ENCODE measurements at places on chromosomes 5 and 9. TPM values are rescaled to one million over a fixed set of nuclear protein-coding genes. Genes with fewer than 3 reads are reported as not detected.

RICTOR gene
- total RNA-seq = 22.6 TPM

IQGAP2 gene
- total RNA-seq = 17.2 TPM

INSL4 gene
- total RNA-seq = not detected

TMEM203 gene
- 25.2 TPM for total RNA-seq

SELENOP gene
- 142 TPM for total RNA-seq

CHSY3 gene
- total RNA-seq = 6.3 TPM

ACSL6 gene
- 0.62 TPM for total RNA-seq

HK3 gene
- 0.75 TPM for total RNA-seq

GABRB2 gene
- 3.9 TPM for total RNA-seq

NTNG2 gene
- 0.58 TPM for total RNA-seq

BARX1 gene
- total RNA-seq = 0.09 TPM

ADAMTS2 gene
- total RNA-seq = 28.7 TPM

HACD4 gene
- 1.3 TPM for total RNA-seq

AP3B1 gene
- 35.5 TPM for total RNA-seq

ZDHHC11 gene
- total RNA-seq = 2.8 TPM

ZFR gene
- 65.1 TPM for total RNA-seq

SNAPC4 gene
- 3.1 TPM for total RNA-seq

RXRA gene
- 19.0 TPM for total RNA-seq

DNA sequence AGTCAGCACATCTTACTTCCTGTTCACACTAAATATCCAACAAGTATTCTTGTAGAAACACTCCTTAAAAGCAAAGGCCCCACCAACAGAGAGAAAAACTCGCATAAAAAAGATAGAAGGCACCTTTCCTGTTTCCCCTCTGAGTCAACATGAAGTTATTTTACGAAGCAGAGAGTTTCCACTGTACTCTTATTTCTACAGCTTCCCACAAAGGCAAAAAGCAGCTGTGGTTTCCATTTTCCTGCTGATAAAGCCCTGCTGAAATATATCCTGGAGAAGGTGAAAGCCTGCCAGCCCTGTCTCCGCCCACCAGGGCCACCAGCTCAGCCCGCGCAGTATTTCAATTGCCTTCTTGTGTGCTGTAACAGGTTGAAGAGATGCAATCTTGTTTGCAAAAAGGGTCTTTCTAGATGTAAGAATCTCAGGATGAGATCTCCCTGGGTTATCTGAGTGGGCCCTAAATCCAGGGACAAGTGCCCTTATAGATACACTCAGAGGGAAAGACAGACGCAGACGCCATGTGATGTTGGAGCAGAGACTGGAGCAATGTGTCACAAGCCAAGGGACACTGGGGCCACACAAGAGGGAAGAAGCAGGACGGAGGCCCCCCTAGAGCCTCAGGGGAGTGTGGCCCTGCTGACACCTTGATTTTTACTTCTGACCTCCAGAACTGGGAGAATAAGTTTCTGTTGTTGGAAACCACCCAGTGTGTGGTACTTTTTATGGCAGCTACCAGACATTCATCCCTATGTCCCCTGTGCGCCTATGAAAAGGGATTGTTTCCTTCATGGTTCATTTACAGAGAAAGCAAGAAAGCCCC, 19.9 kb downstream of the SEMA4D start:
- peak; percentile 76 for DNase-seq
- H3K27me3 ChIP-seq = no peaks in the 10 kb centered on the region
- peaks cover 9% of the 10 kb centered on the region for H3K36me3 ChIP-seq
- H3K4me3 ChIP-seq = no peak overlapping the region
- peak overlapping the region; percentile 67 for H3K27ac ChIP-seq
- H3K4me1 ChIP-seq = peaks cover 43% of the 10 kb centered on the region

GRCh38 chr5:132496631-132497487, 6.3 kb upstream of the IRF1 start:
- no peaks in the 10 kb centered on the region for H3K36me3 ChIP-seq
- H3K27me3 ChIP-seq = no peaks in the 10 kb centered on the region
- peak; percentile 94 for DNase-seq
- peak overlapping the region; percentile 82 for H3K4me3 ChIP-seq

GRCh38 chr5:155181542-155181941, 168.0 kb downstream of the KIF4B start:
- no peak overlapping the region for H3K27ac ChIP-seq
- no peaks in the 10 kb centered on the region for H3K4me1 ChIP-seq
- no peaks in the 10 kb centered on the region for H3K36me3 ChIP-seq
- no peak overlapping the region for H3K4me3 ChIP-seq
- no peak for DNase-seq

- no peaks in the 10 kb centered on the region for H3K36me3 ChIP-seq
- peaks cover 9% of the 10 kb centered on the region for H3K27me3 ChIP-seq
- peaks cover 9% of the 10 kb centered on the region for H3K4me1 ChIP-seq
Measured at GRCh38 chr9:89935115-89935514, 330.3 kb downstream of the GADD45G start.

- peaks cover 4% of the 10 kb centered on the region for H3K27me3 ChIP-seq
- H3K36me3 ChIP-seq = no peaks in the 10 kb centered on the region
- no peak overlapping the region for H3K4me3 ChIP-seq
Measured at GRCh38 chr5:3322642-3323041, 273.0 kb upstream of the IRX1 start.

DNA sequence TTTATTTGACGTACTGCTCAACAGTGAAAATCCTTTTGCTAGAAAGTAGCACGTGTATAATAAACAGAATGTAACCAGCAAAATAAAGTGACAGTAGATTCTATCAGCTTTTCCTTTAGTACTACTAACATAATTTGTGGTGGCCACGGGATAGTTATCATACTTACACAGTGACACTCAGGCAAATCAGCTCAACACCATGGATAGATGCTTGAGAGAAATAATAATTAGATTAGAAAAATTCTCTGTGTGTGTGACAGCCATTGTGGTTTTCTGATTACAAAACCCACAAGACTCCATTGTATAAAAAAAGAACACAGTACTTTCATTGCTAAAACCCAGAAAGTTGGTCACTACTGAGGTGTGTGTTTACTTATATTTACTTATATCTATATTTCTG, 101.1 kb downstream of the MUSK start:
- H3K27me3 ChIP-seq = no peaks in the 10 kb centered on the region
- DNase-seq = no peak
- H3K36me3 ChIP-seq = no peaks in the 10 kb centered on the region

- no peak overlapping the region for H3K27ac ChIP-seq
- H3K4me3 ChIP-seq = no peak overlapping the region
- H3K27me3 ChIP-seq = no peaks in the 10 kb centered on the region
Measured at GRCh38 chr9:27755846-27756245, 182.6 kb upstream of the C9orf72 start.

GRCh38 chr9:35508069-35508468, 18.2 kb downstream of the RUSC2 start:
- no peak for DNase-seq
- peaks cover 15% of the 10 kb centered on the region for H3K4me1 ChIP-seq
- no peak overlapping the region for H3K4me3 ChIP-seq
- H3K27ac ChIP-seq = no peak overlapping the region
- H3K27me3 ChIP-seq = no peaks in the 10 kb centered on the region
- H3K36me3 ChIP-seq = no peaks in the 10 kb centered on the region

DNA sequence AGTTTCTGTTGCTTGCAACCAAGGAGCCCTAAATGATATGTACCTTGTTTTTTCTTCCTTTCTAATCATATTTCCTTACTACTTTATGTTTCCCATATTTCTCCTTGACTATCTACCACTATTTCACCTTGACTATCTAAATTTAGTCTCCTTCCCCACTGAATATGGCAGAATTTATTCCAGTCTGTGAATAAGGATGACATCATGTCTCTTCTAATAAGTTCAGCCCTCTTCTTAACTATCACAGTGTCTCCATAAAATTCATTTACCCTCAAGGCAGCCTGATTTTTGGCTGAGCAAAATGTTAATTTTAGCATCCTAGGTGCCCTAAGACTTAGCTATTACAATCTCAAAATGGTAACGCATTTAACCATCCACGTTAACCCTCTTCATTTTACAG, 99.5 kb upstream of the EQTN start:
- DNase-seq = no peak
- H3K4me1 ChIP-seq = no peaks in the 10 kb centered on the region
- no peak overlapping the region for H3K27ac ChIP-seq
- peaks cover 2% of the 10 kb centered on the region for H3K27me3 ChIP-seq

- DNase-seq = peak; percentile 44
- no peak overlapping the region for H3K27ac ChIP-seq
- no peaks in the 10 kb centered on the region for H3K36me3 ChIP-seq
- H3K4me3 ChIP-seq = no peak overlapping the region
- no peaks in the 10 kb centered on the region for H3K4me1 ChIP-seq
- H3K27me3 ChIP-seq = no peaks in the 10 kb centered on the region
Measured at GRCh38 chr5:40879163-40879942, 29.9 kb upstream of the C7 start.

- DNase-seq = no peak
- no peaks in the 10 kb centered on the region for H3K36me3 ChIP-seq
- H3K4me1 ChIP-seq = no peaks in the 10 kb centered on the region
- no peak overlapping the region for H3K27ac ChIP-seq
- no peaks in the 10 kb centered on the region for H3K27me3 ChIP-seq
- H3K4me3 ChIP-seq = no peak overlapping the region
Measured at GRCh38 chr5:168047669-168048111, 243.8 kb upstream of the WWC1 start.

- H3K27me3 ChIP-seq = no peaks in the 10 kb centered on the region
- H3K27ac ChIP-seq = no peak overlapping the region
- no peak for DNase-seq
- peaks cover 86% of the 10 kb centered on the region for H3K36me3 ChIP-seq
- H3K4me1 ChIP-seq = peaks cover 3% of the 10 kb centered on the region
Measured at GRCh38 chr9:36207546-36208012, 16.9 kb downstream of the CLTA start.

DNA sequence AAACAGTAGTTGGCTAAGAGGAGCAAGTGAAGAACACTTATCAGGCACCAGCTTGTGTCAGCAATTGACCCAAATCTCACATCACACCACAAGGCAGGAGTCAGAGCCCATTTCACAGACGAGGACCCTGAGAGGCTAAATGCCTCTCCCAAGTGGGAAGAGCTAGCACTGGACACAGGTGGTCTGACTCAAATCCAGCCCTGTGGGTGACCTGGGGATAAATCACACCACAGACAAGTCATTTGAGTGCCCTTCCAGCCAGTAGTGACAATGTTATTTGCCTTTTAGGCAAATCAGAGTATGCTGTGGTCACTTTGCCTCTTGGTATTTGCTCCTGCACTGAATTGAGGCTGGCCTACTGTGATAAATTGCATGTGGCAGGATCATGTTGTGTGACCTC, 138.7 kb downstream of the SYK start:
- no peak for DNase-seq
- peaks cover 4% of the 10 kb centered on the region for H3K27me3 ChIP-seq
- H3K36me3 ChIP-seq = no peaks in the 10 kb centered on the region
- H3K27ac ChIP-seq = no peak overlapping the region
- no peak overlapping the region for H3K4me3 ChIP-seq

GRCh38 chr9:84371737-84372136, 31.2 kb upstream of the SLC28A3 start:
- no peak for DNase-seq
- H3K36me3 ChIP-seq = no peaks in the 10 kb centered on the region
- H3K27me3 ChIP-seq = no peaks in the 10 kb centered on the region
- H3K4me1 ChIP-seq = no peaks in the 10 kb centered on the region
- H3K27ac ChIP-seq = no peak overlapping the region

- H3K4me1 ChIP-seq = no peaks in the 10 kb centered on the region
- H3K4me3 ChIP-seq = no peak overlapping the region
- H3K27ac ChIP-seq = no peak overlapping the region
Measured at GRCh38 chr5:71974165-71974564, 133.1 kb upstream of the MAP1B start.

- no peak overlapping the region for H3K27ac ChIP-seq
- no peaks in the 10 kb centered on the region for H3K36me3 ChIP-seq
- peaks cover under 1% of the 10 kb centered on the region for H3K4me1 ChIP-seq
- DNase-seq = peak; percentile 20
- no peaks in the 10 kb centered on the region for H3K27me3 ChIP-seq
- H3K4me3 ChIP-seq = no peak overlapping the region
Measured at GRCh38 chr5:107248066-107248695, 422.6 kb downstream of the EFNA5 start.

GRCh38 chr5:88536146-88536545, 267.5 kb upstream of the TMEM161B start:
- H3K27me3 ChIP-seq = no peaks in the 10 kb centered on the region
- no peaks in the 10 kb centered on the region for H3K36me3 ChIP-seq
- DNase-seq = no peak
- no peaks in the 10 kb centered on the region for H3K4me1 ChIP-seq
- no peak overlapping the region for H3K27ac ChIP-seq

GRCh38 chr5:75433814-75434506, 77.5 kb downstream of the CERT1 start:
- no peak for DNase-seq
- no peaks in the 10 kb centered on the region for H3K27me3 ChIP-seq
- no peak overlapping the region for H3K27ac ChIP-seq
- no peaks in the 10 kb centered on the region for H3K4me1 ChIP-seq
- H3K4me3 ChIP-seq = no peak overlapping the region
- H3K36me3 ChIP-seq = peaks cover 3% of the 10 kb centered on the region

DNA sequence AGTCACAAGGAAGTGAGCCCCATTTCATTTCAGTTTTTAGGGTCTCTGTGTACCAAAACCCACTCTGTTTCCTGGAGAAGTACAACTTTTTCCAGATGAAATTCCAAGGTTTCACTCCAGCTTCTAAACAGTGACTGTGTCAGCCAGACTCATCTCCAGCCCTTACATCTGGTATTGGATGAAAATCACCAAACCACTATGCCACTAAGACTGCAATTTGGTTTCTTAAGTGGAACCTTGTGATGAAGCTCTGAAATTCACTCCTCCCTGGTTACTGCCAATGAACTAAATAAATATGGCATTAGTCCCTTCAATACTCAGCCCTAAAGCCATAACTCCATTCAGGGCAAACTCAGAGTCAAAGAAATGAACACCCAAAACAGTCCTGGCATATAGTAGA, 211.2 kb upstream of the DAPK1 start:
- peaks cover 9% of the 10 kb centered on the region for H3K4me1 ChIP-seq
- H3K27ac ChIP-seq = no peak overlapping the region
- no peaks in the 10 kb centered on the region for H3K36me3 ChIP-seq
- DNase-seq = no peak
- H3K4me3 ChIP-seq = no peak overlapping the region
- no peaks in the 10 kb centered on the region for H3K27me3 ChIP-seq

GRCh38 chr9:135939351-135940265, 21.6 kb downstream of the UBAC1 start:
- H3K4me3 ChIP-seq = no peak overlapping the region
- no peaks in the 10 kb centered on the region for H3K4me1 ChIP-seq
- no peak for DNase-seq
- no peak overlapping the region for H3K27ac ChIP-seq
- H3K36me3 ChIP-seq = peaks cover 64% of the 10 kb centered on the region

DNA sequence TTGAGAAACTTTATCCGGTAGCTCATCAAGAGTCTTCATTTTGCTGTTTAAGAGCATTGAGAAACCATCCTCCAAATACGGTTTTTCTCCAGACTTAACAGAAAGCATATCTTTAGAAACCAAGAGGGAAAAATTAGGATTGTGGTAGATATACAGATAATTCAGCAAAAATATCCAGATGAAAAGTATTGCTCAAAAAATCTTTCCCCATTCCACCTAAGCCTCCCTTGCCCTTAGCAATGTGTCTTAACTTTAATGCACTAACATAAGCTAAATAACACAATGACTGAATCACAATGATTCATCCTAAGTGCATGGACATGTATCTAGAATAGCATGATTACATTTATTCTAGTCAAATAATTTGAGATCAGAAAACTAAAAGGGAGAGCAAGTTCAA, 130.3 kb upstream of the TARS1 start:
- no peaks in the 10 kb centered on the region for H3K36me3 ChIP-seq
- no peaks in the 10 kb centered on the region for H3K27me3 ChIP-seq
- H3K27ac ChIP-seq = no peak overlapping the region
- DNase-seq = no peak
- H3K4me3 ChIP-seq = no peak overlapping the region

Data from muscle of leg (tissue), 16 donors.